ENCODE measurements at places on chromosomes 7 and 10.

- DNase-seq, result no peak
Observed at GRCh38 chr7:94633687-94634086, 22.2 kb downstream of the SGCE start.

- DNase-seq, result peak; percentile 39
Observed at GRCh38 chr10:102683736-102684135, 30.5 kb downstream of the ARL3 start.

DNA sequence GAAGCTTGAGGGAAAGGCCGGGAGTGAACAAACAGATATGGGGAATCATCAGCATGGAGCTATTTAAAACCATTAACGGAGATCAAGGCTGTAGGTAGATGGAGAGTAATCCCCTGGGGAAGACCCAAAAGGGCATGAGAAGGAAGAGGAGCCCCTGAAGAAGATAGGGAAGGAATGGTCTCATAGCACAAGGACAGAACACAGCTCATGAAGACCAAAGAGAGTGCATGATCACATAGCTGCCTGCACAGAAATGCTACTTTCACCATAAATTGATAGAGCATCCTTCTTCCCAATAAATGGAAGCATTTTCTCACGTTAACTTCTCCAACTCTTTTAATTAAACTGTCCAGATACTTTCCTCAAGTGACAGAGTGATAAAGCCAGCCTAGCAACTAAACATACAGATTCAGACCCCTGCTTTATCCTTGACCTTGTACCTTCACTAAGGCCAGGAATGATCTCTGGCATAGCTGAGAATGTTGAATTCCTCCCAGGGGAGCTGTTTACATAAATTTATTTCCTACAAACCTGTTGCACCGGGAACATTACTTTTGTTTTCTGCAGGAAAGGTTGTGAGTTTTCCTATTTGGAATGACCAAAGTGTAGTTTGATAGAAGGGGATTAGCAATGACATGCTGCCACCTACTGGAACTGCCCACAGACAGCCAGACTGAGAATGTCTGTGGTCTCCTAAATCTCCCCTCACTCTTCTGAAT is 110.8 kb upstream of the LRGUK start:
- no peak for DNase-seq

DNA sequence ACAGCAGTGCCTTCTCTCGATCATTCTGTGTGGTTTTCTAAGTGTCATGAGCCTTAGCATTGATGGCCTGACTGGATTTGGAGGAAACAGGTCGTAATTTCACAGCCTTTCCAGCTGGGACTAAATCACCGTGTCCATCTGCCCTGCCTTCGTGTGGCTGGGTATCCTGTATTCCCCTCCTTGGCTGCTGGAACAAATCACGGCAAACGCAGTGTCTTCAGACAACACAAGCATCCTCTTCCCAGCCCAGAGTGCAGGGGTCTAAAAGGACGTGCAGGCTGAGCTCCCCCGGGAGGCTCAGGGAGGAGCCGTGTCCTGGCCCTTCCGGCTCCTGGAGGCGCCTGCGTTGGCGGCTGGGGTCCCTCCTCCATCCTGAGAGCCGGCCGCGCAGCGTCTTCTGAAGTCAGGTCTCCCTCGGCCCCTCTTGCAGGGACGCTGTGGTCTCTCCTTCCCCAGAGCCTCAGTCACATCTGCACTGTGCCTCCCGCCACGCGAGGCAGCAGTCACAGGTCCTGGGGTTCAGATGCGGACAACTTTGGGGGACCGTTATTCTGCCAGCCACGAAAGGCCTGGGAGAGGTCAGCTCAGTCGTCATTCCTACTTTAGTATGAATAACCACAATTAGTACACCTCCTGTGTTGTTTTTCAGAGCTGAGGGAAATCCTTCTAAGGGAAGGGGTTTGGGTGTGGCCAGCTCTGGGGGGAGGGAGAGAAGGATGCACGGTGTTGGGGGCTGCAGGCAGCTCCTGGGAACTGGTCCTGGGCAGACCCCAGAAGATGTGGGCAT is 41.1 kb downstream of the FAM20C start:
- DNase-seq, result no peak

GRCh38 chr10:114306116-114306973 is 67.3 kb downstream of the VWA2 start:
- DNase-seq, result no peak

GRCh38 chr7:140611641-140612040 is 29.0 kb downstream of the DENND2A start:
- no peak for DNase-seq

GRCh38 chr7:157096286-157097055 is 42.3 kb upstream of the UBE3C start:
- DNase-seq, result no peak

DNA sequence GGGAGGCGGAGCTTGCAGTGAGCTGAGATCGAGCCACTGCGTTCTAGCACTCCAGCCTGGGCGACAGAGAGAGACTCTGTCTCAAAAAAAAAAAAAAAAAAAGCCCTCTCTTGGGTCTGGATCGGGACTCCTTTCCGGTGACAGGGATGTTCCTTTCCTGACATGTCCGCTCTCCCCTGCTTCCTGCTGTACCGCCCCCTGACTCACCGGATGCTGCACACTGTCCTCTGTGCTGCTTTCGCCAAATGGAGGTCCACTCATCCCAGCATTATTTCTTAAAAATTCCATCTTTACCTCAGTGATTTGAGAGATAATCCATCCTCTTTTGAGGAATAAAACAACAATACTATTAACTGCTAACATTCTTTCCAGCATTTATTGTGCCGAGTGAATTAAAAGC is 113.8 kb upstream of the EEPD1 start:
- no peak for DNase-seq

GRCh38 chr7:110187877-110188554 is 902.9 kb upstream of the LRRN3 start:
- DNase-seq, result no peak

DNA sequence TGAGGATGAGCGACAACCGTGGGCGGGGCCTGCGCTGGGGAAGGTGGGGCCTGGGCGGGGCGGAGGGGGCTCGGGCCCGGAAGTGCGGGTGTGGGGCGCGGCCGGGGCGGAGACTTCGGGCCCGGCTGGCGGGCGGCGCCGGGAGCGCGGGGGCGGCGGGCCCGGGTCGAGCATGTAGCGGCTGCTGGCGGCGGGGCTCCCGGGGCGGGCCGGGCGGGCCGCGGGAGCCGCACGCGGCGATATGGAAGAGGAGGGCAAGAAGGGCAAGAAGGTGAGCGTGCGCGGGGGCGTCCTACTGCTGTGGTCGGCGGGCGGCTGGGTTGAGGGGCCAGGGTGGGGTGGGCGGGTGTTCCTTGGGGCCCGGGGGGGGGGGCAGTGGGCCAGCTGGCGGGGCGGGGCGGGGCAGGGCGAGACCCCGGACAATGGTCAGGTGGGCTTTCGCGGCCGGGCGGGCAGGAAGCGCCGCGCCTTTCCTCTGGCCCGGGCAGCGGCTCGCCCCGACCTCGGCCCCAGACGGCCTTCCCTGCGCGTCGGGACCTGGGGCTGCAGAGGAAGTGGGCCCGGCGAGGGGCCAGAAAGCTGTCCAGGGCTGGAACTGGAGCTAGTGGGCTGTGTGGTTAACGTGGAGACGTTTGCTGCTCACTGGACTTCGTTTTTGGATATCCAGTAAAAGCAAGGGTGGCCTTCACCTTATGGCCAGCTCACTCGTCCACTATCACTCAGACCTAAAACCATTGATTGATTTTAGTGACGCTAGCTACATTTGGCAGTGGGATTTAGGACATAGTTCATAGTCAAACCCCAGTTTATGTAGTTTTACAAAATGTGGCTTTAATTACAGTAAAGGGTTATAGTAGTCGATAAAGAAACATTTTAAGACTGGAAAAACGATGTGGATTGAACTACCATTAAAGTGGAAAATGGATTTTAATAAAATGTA is at the start of gene CCM2:
CCM2 (plus strand) TSS at position 109 of the 940 bp plus-strand sequence; CDS start at position 242, 133 bp downstream.
- DNase-seq, result peak; percentile 24

GRCh38 chr7:130356121-130356875 is 11.7 kb downstream of the CPA5 start:
- no peak for DNase-seq

GRCh38 chr10:25901199-25901598 is 32.8 kb upstream of the MYO3A start:
- no peak for DNase-seq

DNA sequence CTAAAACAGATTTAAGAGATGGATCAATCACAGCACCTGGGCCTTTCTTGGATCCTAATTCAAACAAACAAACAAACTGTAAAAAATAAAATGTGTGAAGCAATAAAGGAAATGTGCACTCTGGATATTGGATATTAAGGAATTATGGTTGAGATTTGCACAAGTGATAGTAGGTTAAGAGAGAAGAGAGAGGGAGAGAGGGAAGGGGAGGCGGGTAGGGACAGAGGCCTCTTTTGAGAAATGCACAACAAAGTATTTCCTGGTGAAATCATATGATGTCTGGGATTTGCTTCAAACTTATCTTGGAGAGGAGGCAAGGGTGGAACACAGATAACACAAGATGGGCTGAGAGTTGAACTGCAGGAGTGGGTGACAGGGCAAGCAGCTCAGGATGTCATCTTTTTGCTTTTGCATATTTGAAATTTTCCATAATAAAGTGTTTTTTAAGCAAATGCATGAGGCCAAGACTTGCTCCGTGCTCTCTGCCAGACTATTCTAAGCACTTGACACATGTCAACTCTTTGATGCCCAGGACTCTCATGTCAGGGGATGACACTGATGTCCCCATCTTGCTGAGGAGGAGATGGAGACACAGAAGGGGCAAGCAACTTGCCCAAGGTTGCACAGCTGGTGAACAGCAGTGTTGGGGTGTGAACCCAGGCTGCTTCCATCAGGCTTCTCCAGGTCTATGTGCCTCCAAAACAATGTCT is 9.1 kb upstream of the AEBP1 start:
- DNase-seq, result no peak

DNA sequence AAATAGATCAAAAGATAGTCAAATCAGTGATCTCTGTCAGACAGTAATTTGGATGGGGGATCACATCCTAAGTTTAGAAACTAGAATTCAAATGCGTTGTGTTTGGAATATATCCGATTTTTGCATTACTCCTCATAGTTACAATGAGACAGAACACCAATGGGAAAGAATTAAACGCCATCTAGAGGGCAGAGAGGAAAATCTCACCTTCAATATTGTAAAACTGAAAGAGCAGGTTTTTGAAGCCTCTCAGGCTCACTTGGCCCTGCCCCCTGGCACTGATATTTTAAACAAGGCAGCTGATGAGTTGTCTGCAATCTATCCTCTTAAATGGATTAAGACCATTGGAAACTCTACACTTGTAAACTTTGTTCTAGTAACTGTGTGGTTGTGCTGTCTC is 17.7 kb downstream of the FRG2B start:
- DNase-seq, result peak; percentile 27

GRCh38 chr7:33128631-33128989 is 754 bp upstream of the BBS9 start:
- no peak for DNase-seq

DNA sequence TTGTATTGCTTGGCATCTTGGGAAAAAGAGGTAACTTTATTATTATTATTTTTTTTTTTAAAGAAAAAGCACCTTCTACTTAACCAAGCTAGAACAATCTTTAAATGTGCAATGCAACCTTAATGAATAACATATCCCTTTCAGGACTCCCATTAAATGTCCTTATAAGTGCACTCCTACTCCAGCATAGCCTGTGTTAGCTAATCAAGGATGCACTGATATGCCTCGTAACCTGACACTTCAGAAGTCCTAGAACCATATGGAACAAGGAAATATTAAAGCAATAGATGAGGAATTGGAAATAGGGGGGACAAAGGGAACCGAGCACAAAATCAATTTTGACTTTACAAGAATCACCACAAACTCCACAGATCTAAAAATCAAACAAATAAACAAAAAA is 522.4 kb downstream of the PARD3 start:
- DNase-seq, result no peak

DNA sequence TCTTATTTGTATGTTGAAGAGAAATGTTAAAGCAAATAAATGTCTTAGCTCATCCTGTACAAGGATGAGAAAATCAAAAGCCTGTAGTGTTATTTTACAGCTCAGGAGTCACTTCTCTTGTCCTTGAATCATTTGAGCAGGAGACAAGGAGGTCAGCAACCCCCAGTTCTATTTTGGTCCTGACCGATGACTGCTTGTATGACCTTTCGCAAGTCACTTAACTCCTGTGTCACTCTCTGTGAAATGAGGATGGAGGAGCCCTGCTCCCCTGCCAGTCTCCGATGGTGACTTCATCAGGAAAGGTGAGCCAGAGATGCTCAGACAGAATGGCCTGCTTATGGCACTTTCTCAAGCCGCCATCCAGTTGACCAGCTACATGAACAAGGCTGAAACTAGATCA is 101.0 kb downstream of the CELF2 start:
- DNase-seq, result peak; percentile 40

GRCh38 chr7:150965273-150965830 is 12.8 kb downstream of the KCNH2 start:
- DNase-seq, result no peak

DNA sequence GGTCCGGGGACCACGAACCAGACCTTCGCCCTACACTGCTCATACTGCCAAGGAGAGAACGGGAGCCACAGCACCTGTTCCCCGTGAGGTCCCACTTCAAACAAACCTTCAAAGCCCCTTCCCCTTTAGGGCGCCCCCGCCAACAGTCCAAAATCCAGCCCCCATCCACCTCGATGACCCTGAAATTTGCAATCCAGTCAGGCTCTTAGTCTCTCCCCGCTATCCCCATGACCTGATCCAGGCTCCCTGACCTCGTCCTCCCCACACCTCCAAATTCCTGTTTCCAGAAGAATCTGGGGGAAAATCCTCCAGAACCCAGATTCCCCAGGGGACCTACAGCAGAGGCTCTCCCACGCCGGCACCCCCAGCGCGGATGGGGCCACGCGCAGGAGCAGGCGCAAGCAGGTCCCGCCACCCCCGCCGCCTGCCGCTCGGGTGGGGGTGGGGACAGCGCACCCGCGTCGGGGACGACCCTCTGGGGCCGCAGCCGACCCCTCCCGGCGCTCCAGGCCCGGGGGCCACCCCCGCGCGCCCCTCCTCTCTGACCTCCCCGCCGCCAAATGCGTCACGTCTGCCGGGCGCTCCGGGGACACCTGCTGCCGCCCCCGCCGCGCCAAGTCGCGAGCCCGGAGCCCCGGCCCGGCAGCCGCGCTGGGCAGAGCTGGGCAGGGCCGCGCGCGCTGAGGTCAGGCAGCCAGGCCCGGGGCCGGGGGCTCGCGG is 753 bp downstream of the CAMK2B start:
- no peak for DNase-seq

DNA sequence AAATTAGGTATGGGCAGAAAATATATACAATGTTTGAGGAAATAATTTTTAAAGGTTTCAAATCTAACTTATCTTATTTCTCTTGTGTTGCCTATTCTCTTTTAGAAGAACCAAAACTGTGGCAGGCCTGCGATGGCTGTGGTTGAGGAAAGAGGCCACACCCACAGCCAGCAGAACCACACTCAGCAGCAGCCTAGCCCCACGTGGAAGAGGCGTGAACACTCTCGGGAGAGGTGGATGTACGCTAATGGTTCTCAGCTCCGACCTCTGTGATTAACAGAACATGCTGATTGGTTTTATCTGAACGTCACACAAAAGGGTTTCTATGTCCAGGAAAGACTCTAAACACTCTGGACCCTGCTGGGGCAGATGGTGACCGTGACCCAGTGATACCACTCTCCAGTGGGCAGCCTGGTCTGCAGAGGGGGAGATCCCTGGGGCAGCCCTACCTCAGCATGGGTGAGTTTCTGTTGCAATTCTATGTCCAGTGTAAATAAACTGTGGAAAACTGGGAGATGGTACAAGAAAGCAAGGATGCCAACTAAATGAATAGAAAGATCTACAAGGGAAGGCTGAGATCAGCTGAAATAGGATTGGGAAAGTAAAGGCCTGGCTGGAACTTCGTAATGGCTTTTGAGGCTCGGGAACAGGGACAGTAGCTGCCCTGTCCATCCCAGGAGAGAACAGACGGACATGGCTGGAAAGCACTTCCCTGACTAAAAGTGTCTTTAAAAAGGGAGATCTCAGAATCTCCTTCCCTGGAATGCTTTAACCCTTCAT is 26.6 kb downstream of the DIP2C start:
- no peak for DNase-seq

GRCh38 chr10:96856317-96856716 is 24.2 kb downstream of the LCOR start:
- DNase-seq, result no peak

Measured in MV-4-11 (cell line).